Right renal pelvis (tissue), 4 donors: ENCODE measurements at places on chromosomes 5 and 9.

GRCh38 chr9:133239533-133240090, 30.6 kb upstream of the OBP2B start:
- no peak for DNase-seq

DNA sequence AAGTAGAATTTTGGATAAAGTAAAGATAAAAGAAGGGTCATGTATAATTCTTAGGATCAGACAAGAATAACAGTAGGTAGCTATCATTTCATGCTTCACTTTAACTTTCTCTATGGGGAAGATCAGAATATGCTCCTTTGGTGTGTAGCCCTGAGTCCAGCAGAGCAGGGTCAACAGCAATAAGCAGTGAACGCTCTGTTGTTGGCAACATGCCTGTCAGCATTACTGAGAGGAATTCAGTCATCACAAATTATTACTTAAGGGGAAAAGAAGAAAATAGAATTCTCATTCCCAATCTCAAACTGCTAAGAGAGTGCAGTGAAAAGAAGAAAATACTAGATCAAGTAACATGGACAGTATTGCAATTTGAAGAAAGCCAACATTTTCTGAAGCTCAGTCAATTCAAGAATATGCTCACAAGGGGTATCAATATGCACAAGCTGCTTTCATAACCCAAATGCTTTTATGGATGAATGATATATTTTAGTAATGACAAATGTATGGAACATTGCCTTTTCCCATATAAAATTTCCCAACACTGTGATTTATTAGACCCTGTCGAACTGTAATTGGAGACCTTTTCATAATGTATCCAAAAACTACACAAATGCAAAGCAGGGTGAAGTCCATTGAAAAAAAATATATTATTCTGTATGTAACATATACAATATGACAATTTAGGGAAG, 1359.4 kb downstream of the EFNA5 start:
- DNase-seq: no peak

- DNase-seq: no peak
Measured at GRCh38 chr9:93955111-93955980, at the start of gene BARX1. TSS of gene BARX1 (minus strand) at chr9:93955355. CDS start at chr9:93955146, 209 bp downstream.

DNA sequence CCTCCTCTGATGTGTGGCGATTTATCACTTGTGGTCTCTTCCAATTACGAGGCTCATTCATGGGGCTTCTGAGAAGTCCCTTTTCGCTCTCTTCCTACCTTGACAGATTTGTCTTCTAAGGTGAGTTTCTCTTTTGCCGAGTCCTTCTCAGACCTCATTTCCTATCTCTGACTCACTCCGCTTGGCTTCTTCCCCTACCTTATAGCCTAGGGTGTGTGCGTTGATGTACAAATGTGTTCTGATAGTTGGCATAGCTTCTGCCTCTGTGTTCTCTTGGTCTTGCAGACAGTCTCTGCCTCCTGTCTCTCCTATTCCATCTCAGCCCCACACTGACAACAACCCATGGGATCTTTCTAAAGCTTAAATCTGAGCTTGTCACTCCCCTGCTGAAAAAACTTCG, 56.9 kb upstream of the SHB start:
- no peak for DNase-seq

- no peak for DNase-seq
Measured at GRCh38 chr9:127506814-127507750, 55.8 kb downstream of the LRSAM1 start.

GRCh38 chr9:116940614-116941215, 253.6 kb downstream of the TRIM32 start:
- DNase-seq: no peak

- DNase-seq: no peak
Measured at GRCh38 chr9:2798423-2798822, 45.5 kb downstream of the PUM3 start.

DNA sequence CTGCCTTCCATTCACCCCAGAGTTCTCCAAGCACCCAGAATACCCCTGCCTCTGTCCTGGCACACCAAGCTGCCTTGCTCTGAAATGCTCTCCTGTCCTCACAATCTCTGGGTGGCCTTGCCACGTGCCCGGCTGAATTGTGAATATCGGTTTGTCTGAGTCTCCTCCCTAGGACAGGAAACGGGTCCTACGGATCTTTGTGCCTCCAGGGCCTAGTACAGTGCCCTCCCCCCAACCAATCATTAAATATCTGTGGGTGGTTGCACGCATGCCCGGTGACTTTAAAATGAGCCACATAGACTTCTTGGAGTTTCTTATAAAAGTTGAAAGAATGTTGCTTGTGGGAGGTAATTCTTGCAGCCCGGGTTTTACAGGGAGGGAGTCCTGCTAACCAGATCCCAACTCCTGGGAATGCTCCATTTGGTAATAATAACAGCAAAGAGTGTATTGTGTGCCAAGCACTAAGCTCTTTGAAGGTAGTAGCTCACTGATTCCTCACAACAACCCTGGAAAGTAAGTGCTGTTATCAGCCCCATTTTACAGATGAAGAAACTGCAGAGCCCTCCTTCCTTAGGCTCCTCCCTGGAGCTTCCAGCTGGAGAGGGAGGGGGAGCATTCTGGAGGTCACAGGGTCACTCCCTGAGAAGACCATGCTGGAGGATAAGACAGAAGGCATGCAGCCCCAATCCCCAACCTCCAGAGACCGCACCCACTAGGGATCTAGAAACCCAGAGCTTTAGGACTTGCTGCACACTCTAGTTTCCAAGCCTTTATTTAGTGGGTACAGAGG, 23.4 kb downstream of the URM1 start:
- DNase-seq: no peak

GRCh38 chr9:97039514-97039860, 545 bp upstream of the CTSV start:
- peak; percentile 15 for DNase-seq

GRCh38 chr9:121945281-121945680, 147.8 kb downstream of the TTLL11 start:
- no peak for DNase-seq

- no peak for DNase-seq
Measured at GRCh38 chr9:134850611-134851010, 30.0 kb upstream of the FCN2 start.

DNA sequence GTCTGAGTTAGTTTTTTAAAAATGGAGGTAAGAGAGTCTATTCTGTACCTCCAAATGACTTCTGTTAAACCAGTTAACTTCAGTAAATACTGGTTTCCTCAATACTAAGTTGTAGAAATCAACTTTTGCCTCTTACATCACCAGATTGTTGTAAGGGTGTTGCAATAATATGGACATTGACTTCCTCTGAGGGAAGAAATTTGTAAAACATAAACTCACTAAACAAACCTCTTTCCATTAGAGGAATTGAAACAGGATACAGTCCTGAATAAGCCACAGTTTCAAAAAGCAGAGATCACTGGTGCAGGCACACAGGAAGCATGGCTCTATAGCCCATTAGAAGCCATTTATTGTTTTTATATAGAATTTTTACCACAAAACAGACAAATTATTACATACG, 32.7 kb upstream of the SLCO6A1 start:
- DNase-seq: no peak

GRCh38 chr5:99104538-99105132, 175.8 kb upstream of the CHD1 start:
- DNase-seq: peak; percentile 20

GRCh38 chr9:2720179-2720654, 2.9 kb downstream of the KCNV2 start:
- no peak for DNase-seq

DNA sequence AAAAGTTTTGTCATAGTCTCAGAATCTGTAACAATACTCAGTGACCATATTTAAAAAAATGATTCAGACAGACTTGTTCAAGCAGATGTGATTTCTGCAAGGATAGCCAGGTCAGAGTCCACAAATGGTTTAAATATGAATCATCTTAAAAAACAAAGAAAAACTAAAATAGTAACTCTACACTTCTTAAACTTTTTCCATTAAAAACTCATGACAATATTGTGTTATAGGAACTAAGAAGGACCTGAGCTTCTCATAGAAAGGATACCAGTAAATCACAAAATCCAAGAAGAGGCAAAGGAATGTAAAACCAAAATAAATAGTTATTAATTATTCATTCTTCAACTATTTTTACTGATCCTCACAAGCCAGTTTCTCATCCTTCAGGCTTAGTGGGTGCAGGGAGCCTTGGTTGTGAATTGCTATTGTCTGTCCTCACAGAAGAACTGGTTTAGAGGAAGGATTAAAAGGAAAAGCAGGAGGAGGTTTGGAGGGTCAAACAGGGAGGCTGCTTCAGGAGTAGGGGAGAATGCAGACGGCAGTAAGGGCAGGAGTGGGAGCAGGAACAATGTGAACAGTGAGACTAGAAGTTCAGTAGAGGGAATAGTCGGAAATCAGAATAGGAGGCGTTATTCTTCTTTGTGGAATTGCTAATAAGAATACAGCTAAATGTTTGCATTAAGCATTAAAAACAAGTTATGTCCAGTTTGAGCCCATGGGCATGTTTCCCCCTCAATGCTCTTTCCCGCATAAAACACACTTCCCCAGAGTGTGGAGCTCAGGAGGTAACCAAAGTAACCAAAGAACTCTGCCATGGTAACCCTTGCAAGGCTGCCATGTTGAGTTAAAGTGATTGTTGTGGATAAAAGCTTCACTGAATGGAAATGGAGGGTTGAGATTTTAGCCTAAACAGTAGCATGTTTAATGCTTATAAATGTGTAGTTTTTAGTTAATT, 110.7 kb downstream of the CCDC192 start:
- DNase-seq: no peak

GRCh38 chr5:26690511-26690910, 347.9 kb downstream of the CDH9 start:
- no peak for DNase-seq

- DNase-seq: no peak
Measured at GRCh38 chr9:33165263-33166151, 1.6 kb downstream of the B4GALT1 start.

GRCh38 chr9:126836216-126836615, 24.2 kb upstream of the ZBTB34 start:
- no peak for DNase-seq

- DNase-seq: no peak
Measured at GRCh38 chr5:176820937-176821336, 10.6 kb downstream of the UNC5A start.

GRCh38 chr5:9861666-9862256, 231.6 kb upstream of the TAS2R1 start:
- no peak for DNase-seq

DNA sequence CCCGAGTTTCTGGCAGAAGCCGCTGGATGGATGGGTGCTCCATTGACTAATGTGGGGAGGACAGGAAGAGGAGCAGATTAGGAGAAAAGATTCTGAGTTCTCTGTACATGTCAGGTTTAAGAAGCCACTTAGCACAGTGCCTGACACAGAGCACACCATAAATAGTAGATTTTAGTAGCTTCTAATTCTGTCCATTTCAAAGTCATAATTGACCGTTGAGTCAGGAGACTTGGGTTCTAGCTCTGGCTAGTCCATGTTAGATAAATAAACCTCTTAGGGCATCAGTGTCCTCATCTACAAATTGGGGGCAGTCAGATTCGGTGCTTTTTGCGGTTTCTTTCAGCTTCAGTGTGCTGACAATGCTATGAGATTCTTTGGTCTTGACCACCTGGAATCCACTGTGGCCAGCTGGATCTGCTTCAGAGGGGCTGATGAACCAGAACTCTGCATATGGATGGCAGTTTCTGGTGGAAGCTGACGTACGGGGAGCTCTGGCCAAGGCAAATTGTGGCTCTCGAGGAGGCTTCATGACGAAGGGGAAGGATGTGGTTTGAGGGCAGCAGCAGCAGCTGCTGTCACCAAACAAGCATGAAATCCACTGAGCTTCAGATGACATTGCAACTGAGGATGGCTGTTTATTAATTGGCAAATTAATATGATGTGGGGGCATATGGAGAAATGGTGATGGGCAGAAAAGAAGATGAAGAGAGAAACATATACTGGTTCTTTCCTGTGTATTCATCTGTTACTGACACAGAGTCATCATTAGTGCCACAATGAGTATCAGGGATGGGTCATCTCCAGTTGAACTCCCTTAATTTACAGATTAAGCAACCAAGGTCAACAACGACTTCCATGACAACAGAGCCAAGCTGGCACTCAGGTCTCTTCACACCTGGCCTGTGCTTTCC, 134.4 kb downstream of the AOPEP start:
- no peak for DNase-seq

DNA sequence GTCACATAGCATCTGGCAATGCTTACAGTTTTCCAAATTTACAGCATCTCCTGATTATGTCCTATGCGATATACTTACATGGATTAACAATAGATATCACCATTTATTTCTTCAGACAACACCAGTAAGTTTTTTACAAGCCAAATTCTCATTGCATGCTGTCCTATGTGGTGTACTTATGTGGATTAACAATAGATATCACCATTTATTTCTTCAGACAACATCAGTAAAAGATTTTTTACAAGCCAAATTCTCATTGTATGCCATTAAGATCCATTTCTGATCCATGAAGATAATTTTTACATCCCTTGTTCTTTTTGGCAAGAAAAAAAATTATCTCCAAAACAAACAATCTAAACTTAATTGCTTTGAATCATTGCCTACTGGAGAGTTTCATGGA, 340.9 kb downstream of the KCNN2 start:
- no peak for DNase-seq

GRCh38 chr5:34930870-34931269, 1.5 kb downstream of the DNAJC21 start:
- no peak for DNase-seq

DNA sequence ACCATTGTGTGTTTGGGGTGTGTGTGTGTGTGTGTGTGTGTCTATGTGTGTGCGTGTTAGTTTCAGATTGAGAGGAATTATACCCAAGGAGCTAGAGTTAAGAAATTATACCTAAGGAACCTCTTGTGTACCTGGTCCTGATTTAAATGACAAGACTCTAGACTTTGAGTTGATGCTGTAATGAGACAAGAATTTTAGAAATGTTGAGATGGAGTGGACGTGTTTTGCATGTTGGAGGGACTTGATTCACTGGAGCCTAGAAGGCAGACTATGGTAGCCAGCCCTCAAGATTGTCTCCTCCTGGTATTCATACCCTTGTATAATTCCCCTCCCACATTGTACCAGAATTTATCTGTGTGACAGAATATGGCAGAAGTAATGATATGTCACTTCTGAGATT, 52.4 kb upstream of the HSPB3 start:
- no peak for DNase-seq

DNA sequence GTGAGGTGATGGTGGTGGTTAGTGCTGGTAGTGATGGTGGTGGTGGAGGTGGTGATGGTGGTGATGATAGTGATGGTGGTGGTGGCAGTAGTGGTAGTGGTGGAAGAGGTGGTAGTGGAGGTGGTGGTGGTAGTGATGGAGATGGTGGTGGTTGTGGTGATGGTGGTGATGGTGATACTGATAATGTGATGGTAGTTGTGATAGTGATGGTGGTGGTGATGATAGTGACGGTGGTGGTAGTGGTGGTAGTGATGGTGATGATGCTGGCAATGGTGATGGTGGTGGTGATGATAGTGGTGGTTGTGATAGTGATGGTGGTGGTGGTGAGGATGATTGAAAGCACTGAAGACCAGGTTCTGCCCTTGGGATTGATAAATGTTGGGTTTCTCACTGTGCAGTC, 85.2 kb upstream of the SLC1A3 start:
- DNase-seq: no peak
